Karpas-422 (cell line): ENCODE measurements at places on chromosomes 2 and 18.

GRCh38 chr18:77013811-77014521, 118.6 kb downstream of the MBP start:
- no peak for DNase-seq

- DNase-seq, result no peak
These were observed 117.2 kb downstream of the TCF4 start for GRCh38 chr18:55470826-55471225.

- no peak for DNase-seq
These were observed 54.9 kb upstream of the CYP1B1 start for GRCh38 chr2:38130876-38131275.

DNA sequence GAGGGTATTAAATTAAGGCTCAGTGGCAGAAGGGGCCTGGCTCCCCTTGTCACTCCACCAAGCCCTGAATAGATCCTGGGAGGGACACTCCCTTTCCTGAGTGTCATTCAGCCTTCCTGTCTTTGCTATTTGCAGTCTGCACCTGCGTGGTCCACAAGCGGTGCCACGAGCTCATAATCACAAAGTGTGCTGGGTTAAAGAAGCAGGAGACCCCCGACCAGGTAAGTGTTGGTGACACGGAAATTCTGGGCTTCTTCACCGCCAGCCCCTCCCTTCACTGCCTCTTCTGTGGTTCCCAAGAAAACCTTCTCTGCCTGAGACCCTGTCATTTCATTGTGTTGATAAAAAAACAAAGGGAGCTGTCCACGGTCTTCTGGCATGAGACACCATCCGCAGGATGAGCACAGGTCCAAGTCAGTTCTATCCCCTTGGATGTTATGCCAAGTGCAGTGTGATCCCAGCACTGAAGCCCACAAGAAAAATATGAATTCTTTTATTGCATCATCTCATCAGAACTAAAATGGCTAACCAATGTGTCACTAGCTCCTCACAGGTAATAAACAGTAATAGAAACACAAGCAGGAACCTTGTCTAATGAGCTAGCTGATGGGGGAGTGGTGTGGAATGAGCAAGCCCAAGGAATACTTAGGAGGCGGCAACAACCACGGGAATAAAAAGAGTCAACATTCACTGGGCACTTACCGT, 316.9 kb upstream of the EPAS1 start:
- no peak for DNase-seq
